ENCODE measurements at places on chromosomes 7 and 10.

DNA sequence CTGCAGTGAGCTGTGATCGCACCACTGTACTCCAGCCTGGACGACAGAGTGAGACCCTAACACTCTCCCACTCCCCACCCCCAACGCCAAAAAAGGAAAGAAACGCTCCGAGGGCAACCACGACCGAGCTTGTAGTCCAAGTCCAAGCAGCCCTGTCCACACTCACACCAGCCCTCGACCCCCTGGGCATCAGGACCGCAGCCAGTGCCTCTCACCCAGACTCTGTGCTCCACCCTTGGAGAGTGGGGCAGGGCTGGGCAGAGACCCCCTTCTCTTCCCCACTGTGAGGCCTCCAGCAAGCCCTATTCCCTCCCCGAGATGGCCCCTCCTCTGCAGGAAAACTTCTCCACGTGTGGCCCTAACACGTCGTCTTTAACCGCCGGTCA lies 82.6 kb downstream of the FOXL3 start:
- DNase-seq: no peak

- no peak for DNase-seq
Measured at GRCh38 chr10:119803264-119803663, 69.4 kb downstream of the MCMBP start.

DNA sequence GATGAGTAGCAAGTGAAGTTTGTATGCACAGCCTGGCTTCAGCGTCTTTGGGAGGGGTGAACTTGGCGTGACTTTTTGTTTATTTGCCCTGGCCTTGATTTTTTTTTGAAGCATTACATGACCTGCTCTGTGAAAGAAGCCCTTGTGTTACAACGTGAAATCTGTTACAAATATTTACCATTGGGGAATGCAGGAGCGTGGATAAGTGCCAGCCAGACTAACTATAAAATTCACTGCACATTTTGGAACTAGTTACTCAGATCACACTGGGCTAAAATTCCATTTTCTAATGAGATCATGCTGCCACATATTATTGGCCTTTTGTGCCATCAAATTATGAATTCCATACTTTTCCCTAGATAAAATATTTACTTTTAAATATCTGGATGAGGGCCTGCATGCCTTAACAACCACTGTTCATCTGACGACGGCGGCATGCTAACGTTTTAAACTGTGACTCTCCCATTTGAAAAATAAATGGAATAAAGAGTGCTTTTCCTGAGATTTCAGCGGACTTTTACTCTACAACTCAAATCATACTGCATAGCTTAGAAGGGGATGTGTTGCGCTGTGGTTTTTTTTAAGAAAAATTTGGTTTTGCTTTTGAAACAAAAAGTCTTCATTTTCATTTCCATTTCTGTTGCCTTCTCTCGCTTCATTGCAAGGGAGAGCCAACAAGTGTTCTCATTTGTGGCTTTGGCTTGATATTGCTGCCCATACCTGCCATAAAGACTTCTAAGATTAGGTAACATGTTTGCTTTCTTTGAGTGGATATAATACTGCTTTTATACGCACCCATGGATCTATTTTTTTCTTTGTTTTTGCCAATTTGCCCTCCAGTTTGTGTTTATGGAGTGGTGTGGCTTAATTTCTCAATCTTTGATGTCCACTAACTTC lies 352.2 kb downstream of the TFEC start:
- DNase-seq: no peak

DNA sequence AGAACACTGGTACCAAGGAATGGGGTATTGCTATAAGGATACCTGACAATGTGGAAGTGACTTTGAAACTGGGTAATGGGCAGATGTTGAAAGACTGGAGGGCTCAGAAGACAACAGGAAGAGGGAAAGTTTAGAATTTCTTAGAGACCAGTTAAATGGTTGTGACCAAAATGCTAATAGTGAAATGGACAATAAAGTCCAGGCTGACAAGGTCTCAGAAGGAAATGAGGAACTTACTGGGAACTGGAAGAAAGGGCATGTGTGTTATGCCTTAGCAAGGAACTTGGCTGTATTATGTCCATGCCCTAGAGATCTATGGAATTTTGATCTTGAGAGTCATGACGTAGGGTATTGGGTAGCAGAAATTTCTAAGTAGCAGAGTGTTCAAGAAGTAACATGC lies 38.0 kb downstream of the FAM149B1 start:
- no peak for DNase-seq

GRCh38 chr10:128908099-128908498 lies 558.9 kb upstream of the MGMT start:
- DNase-seq: no peak

DNA sequence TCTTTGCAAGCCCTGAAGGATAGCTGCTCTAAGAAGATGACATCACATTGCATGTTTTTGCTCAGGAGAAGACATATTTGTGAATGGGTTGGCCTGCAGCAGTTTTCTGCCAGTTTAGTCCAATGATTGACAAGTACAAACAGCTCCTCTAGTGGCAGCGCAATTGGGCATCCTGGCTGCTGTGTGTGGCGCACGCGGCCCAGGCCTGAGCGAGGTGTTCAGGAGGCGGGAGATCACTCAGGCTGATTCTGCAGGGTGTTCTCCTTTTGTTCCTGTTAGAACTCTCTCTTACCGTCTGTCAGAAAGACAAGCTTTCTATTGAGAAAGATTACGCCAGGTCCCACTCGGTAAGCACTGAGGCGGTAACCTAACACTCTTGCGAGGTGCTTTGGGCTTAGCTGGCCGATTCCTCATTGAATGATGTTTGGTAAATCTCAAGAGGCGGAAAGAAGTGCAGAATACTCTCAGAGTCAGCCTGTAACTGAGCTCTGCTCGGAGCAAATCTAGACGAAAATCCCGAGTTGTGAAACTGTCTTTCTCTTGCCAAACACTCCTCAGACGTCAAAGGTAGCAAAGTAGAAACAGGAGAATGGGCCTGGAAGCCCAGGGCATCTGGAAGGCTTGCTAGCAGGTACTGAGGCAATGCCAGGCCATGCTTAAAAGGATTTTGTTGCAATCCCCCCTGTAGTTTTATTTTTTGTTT lies 219.2 kb upstream of the BMPER start:
- DNase-seq: no peak

DNA sequence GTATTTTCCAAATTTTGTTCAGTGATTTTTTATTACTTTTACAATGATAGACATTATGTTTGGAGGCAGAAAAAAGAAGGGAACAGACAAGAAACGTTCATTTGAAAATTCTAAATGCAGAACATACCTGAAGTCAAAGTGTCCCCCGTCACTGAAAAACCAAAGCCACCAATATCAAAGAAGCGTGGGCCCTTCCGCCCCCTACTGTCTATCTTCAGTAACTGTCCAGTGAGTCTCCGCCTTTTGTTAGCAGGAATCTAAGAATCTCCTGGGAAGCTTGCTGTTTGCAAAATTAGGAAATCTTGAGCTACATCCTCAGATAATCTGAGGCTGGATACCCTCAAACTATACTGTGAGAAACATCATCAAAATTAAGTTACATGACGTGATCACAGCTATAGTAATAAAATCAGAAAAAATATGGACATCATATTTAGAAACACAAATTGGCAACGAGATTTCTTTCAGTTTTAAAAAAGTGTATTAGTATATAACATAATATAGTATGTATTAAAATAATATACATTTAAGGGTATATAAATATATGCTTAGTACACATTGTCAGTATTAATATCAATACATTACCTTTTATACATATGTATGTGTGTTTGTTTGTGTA lies 169.3 kb upstream of the AKR1E2 start:
- no peak for DNase-seq

DNA sequence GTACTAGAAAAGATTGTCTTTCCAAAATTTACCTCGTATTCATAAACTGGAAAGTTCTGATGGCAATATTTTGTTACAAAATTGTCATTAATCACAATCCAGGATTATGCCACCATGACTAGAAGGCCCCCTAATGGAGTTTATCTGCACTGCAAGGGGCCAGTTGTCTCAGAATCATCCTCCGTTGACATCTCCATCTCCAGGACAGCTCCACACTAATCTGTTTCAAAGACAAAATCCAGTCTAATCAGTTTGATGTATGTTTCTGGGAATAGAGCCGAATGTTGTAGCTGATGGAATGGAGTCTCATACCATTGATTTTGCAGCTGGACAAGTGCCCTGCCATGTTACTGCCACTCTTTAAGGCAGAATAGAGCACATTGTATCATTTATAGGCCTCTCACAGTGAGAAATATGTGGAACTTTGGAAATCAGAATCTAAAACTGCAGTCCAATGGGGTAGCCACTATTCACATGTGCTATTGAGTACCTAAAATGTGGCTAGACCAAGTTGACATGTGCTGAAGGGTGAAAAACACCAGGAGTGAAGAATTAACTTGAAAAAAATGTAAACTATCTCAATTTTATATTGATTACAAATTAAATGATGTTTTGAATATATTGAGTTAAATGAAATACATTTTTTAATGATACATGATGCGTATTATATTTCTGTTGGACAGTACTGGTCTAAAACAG lies 38.3 kb upstream of the TOMM7 start:
- DNase-seq: no peak

GRCh38 chr10:108319434-108320222 lies 1155.1 kb upstream of the SORCS1 start:
- DNase-seq: no peak

DNA sequence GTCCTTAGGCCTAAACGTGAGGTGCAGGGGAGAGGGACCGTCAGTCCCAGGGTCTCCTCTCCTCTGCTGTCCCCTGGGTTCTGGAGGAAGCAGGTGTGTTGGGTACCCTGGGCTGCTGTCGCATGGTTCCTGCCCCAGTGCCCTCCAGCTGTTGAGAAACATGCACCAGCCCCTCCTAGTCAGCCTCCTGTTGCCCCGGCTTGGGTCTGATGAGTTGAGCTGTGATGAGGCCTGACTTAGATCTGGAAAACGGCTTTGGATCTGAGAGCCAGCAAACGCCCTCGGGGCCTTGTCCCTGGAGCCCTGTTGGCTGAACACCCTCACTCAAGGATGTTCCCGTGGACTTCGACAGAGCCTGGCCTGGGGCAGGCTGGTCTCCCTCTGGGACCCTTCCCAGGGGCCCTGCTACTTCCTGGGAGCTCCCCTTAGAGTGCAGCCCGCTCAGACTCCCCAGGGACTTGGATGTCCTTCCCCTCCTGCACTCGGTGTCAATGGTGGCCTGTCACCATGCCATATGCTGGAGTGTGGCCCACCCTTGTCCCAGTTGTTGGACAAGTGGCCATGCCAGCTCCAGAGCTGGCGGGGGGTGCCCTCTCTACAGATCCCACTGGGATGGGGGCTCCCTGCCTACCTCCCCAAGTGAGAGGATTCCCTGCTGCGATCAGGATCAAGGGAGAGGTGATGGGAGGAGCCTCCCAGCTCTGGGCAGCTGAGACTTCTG lies 12.3 kb downstream of the ZNF316 start:
- DNase-seq: no peak

DNA sequence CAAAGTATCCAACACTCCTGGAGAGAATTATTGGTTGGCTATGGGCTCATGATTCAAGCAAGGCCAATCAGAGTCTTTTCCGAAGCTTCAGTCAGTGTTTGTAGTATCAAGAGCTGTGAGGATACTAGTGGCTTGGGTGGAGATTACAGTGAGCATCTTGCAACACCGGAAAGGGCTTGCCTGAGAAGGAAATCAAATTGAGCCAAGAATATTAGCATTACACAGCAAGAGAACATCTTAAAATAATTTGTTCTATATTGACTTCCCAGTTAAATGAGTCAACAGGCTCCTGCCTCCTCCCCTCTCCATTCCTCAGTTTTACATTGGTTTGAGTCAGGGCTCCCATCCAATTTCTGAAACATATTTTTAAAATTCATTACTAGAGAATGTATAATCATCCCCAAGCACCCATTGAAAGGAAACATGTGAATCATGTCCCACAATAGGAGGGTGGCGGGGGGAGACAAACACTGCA lies 127.4 kb downstream of the ELAPOR2 start:
- DNase-seq: no peak

DNA sequence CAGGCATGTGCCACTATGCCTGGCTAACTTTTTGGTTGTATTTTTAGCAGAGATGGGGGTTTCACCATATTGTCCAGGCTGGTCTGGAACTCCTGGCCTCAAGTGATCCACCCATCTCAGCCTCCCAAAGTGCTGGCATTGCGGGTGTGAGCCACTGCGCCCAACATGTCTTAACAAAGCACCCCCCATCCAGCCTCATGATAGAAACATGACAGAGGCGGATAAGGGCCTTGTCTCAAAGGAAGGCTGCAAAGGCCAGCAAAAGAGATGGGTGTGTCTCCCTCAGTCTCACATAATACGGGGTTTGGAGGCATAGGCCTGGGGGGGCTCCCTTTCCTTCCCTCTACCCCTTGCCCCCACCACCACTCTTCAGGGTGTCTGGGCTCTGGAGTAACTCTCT lies 93.2 kb downstream of the SH3PXD2A start:
- DNase-seq: no peak

- no peak for DNase-seq
Measured at GRCh38 chr10:44281089-44281613, 103.7 kb downstream of the CXCL12 start.

DNA sequence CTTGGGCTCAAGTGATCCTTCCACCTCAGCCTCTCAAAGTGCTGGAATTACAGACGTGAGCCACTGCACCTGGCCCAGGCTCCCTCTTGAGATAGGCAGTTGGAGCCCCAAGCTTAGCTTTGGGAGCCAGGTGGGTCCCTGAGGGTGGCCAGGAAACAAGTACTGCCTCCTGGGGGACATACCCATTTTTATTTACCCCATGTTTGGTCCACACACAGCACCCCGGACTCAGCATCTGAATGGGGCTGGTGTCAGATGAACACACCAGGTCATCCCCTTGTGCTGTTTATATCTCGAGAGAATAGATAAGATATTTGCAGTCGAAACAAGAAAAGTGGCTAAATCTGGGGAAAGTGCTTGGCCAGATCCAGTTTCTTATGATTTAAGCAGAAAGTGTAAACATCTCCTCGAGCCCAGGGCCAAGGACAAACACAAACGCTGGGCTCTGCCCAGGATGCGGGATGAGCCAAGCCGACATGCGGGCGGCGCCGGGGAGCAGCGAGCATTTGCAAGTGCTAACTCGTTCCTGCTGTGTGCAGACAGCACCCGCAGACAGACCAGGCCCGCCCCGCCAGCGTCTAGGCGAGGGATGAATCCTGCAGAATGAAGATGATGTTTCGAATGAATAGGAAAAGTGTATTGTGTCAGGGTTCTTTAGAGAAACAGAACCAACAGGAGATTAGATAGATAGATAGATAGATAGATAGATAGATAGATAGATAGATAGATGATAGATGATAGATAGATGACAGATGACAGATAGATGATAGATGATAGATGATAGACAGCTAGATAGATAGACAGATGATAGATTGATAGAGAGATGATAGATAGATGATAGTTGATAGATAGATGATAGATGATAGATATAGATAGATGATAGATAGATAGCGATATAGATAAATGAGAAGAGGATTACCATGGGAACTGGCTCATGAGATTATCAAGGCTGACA lies 44.4 kb upstream of the OCM2 start:
- DNase-seq: no peak

- no peak for DNase-seq
Measured at GRCh38 chr7:140649556-140650205, 9.1 kb upstream of the DENND2A start.

DNA sequence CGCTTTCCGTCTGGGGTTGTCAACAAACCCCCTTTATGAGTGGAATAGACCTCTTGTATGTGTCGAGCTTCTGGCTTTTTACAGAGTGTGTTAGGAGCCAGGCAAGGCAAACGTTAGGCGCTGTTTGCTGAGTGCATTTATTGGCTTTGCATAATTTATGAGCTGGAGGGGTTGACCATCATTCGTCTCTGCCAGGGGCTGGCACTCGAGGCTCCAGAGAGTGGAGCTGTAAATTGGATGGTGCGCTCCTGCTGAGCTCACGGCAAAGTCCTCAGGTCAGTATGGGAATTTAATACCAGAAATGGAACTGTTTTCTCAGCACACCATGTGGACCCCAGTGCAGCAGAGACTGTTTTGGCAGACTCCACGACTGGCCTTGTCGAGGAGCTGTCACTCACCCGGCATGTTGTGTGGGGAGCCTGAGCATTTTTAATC lies 699.4 kb upstream of the GALNT17 start:
- peak; percentile 84 for DNase-seq

Measured in NCI-H2081 treated with DMSO at 0.1 percent for 48 hours (cell line).